ENCODE measurements at places on chromosomes 5 and 9.

DNA sequence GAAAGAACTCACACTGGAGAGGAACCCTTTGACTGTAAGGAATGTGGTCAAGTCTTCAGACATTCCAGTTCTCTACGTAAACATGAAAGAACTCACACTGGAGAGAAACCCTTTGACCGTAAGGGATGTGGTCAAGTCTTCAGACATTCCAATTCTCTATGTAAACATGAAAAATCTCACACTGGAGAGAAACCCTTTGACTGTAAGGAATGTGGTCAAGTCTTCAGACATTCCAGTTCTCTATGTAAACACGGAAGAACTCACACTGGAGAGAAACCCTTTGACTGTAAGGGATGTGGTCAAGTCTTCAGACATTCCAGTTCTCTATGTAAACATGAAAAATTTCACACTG, 32.6 kb downstream of the MAPK9 start:
- DNase-seq: no peak

GRCh38 chr5:119418606-119419100, 33.6 kb upstream of the HSD17B4 start:
- DNase-seq: no peak

DNA sequence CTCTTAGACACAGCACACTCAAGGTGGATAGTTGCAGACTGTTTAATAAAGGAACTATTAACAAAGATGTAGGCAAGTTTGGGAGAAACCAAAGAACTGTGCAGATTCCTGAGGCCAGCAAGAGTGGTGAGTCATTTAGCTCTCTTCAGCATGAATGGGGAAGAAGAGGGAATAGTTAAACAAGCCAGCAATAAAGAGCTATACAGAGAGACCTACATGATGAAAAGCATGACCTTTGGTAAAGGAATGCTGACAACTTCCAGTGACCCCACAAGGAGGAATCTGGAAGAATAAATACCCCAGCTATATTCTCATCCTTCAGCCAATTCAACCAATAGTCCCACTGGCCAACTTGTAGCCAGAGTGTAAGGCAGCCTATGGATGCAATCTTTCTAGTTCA, 706.0 kb upstream of the GRAMD2B start:
- no peak for DNase-seq

- no peak for DNase-seq
Measured at GRCh38 chr5:72840041-72840440, 23.6 kb downstream of the TNPO1 start.

GRCh38 chr5:132754947-132755346, 7.7 kb downstream of the CCNI2 start:
- DNase-seq: no peak

- DNase-seq: no peak
Measured at GRCh38 chr9:90086101-90086511, 481.3 kb downstream of the GADD45G start.
